Large intestine (tissue), 12 donors: ENCODE measurements at places on chromosomes 16 and 17. TPM values are rescaled to one million over a fixed set of nuclear protein-coding genes. Genes with fewer than 3 reads are reported as not detected.

- DNase-seq = no peak
These were observed 17.7 kb downstream of the GALNS start for GRCh38 chr16:88839026-88839529.

DNA sequence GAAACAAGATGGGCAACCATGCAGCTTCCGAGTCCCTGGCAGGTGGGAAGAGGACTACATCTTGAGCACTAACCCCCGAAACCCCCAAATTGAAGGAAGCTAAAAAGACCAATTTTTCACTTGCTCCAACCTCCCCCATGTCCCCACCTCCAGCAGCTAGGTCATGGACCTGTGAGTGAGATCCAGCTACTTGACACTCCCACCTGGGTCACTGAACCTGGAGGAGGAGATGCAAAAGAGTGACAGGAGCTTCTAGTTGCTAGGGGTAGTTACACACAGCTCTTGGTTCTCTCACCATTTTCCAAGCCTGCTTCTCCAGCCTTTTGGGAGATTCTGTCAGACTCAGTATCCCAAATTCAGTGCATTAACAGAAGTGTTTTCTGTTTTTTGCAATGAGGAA is 11.2 kb downstream of the PDZD9 start:
- DNase-seq = no peak

GRCh38 chr17:2042390-2042847 is 597 bp downstream of the OVCA2 start:
- no peak for DNase-seq

GRCh38 chr17:17935321-17936271 is 36.6 kb downstream of the TOM1L2 start:
- DNase-seq = peak; percentile 87

DNA sequence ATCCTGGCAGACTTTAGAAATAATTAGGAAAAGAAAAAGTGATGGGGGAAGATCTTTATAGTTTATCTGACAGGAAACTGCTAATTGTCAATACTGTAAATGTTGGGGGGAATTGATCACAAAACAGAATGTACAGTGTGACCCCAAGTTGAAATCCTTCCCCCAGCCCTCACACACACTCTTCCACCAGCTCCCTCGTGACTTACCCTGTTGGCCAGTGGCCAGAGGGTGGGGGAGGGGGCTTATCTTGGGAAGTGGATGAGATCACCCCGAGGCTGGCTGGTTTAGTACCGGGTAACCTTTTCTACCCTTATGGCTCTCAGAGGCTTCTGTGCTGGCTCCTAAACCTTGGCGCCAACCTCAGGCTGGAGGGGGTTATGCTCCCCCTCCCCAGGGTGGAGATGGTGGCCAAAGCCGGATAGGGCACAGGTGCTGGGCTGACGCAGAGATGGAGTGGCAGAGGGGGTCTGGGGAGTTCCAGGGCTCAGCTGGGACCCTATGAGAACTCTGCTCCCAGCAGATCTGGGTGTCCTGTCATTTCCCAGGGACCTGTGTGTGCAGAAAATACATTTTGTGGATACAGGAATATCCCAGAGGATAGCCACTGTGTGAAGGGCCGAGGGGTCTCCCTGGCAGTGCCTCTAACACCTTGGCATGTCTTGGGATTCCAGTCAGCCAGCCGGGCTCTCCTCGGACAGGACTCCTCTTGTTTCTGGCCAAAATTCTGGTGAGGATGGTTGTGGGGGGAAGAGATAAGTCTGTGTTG is 18.6 kb downstream of the CDH16 start:
- DNase-seq = peak; percentile 92

DNA sequence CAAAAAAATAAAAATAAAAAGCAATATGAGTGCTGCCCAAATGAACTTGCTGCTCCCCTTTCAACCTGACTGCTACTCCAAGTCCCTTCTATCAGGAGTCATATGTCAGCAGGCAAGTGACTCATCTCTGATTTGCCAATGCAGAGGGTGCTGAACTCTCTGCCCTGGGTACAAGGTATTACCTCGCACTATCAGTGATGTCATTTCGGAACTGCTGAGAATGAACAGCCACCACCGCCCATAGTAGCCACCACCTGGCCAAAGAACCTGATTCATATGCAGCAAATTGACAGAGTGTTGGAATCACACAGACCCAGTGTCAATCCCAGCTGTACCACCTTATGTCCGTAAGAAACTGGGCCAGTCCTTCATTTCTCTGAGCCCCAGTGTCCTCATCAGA is 31.2 kb downstream of the LYRM9 start:
- peak; percentile 95 for DNase-seq

DNA sequence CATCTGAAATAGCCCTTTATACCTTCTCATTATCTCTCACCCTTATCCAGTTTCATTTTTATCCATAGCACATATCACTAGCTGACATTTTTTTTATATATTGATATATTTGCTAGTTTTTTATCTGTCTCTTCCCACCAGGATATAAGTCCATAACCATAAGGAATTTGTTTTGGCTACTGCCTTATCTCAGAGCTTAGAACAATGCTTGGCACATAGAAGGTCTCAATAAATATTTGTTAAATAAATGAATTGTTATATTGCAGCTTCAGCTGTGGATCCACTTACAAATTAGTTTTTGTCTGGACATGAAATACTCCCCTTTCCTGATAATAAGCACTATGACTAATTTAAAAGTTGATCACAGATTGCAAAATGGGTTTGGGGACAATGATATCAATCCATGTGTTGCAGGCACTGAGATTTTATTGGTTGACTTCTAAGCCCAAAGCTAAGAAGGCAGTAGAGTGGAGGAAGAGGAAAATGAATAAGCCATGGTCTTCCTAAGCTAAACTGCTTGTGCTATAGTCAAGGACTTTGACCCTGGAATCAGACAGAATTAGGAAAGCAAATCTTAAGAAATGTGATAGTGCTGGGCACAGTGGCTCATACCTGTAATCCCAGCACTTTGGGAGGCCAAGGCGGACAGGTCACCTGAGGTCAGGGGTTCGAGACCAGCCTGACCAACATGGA is 31.9 kb upstream of the YPEL2 start:
- DNase-seq = peak; percentile 29

GRCh38 chr17:65283704-65284103 is 146.5 kb downstream of the RGS9 start:
- DNase-seq = no peak

GRCh38 chr16:85077576-85078125 is 34.6 kb downstream of the CIBAR2 start:
- DNase-seq = no peak

- no peak for DNase-seq
These were observed 5.4 kb downstream of the ABCC1 start for GRCh38 chr16:15954814-15955151.

DNA sequence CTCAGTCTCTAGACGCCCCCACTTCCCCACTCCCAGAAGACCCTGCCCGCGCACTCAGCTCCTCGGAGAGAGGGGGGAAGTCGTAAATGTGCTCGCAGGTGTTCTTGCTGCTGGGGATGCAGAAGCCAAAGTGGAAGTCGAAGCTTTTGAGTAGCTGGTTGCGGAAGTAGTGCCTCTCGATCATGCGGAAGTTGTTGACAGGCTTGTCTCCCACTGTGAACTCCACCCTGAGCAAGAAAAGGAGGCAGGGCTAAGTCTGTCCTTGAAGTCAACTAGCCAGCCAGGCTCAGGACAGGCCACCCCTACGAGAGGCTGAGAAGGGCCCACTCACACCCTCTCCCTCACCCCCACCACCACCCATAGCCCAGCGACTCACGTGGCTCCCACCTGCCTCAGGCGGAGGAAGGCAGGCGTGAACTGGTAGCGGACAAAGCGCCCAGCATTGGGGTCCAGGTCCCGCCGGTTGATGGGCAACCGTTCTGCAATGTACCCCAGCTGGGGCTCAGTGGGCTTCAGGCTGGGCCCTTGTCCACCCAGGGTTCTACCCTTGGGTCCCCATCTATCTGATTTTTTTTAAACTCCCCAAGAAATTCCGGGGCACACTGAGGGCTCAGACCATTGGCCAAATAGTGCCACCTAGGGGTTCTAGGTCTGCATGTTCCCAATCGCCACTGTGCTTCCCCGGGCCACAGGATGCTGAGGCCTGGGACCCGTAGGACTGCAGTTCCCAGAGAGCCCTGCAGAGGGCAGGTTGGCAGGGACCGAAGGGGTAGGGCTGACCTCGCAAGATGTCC is 4.6 kb downstream of the UNC119 start:
- peak; percentile 43 for DNase-seq

GRCh38 chr17:48014595-48015111 is 22.9 kb downstream of the COPZ2 start:
- DNase-seq = no peak

- peak; percentile 60 for DNase-seq
These were observed at the start of gene NHLRC4 for GRCh38 chr16:566475-567372. Gene NHLRC4, plus strand, starts transcription at chr16:567005. Its CDS starts 1,043 bp downstream, at chr16:568048.

DNA sequence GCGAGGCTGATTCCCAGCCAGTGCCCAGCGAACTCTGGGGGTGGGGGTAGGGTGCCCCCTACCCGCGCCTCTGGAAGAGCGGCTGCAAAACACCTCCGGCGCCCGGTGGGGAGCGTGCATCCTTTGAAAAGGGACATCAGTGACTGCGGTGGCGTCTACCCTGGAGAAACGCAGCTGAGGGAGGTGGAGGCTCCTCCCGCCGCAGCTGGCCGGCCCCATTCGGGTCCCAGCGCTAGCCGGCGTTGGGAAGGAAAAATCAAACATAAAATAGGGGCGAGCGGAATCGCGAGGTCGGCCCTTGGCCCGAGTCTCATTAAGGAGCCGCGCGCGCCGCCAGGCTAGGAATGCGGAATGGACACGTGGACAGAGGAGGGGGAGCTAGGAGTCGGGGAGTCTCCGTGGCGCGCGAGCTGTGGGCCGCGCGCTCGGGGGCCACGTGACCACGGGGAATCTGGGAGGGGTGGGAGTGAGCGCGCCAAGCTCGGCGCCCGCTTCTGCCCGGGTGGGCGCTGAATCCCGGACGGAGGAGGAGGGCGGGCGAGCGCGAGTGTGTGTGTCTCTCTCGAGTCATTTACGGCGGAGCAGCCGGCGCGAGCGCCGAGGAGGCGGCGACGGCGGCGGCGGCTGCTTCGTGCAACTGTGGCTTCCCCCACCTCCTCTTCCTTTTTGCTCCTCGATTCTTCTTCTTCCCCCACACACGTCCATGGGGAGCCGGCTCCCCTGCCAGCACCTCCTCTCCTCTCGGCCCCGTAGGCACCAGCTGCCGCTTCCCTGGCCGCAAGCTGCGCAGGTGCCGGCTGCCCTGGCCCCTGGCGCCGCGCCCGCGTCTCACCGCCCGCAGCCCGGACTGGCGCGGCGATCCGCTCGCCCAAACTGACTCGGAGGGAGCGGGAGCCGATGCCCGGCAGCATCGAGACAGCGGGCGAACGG is at the start of gene TMEM132E:
Gene TMEM132E (plus strand): TSS at position 566 of the 930 bp plus-strand sequence. CDS start 1,495 bp downstream, outside the sequence.
- DNase-seq = peak; percentile 61

DNA sequence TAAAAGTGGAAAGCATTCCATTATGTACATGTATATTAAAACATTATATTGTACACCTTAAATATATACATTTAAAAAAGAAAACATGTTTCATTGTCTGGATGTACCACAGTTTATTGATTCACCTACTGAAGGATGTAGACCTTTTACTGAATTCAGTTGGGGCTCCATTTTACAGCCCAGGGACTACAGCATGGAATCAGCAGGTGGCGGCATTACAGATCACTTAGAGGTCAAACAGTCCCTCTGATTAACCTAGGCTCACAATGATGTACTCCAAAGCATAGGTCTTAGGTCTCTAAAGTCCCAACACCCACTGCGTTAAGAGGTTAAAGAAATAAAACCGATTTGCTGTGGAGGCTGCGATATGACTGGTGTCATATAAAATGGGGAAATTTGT is 490.9 kb downstream of the SHISA9 start:
- DNase-seq = no peak

GRCh38 chr16:88688013-88688778 is 1.9 kb upstream of the SNAI3 start:
- peak; percentile 85 for DNase-seq

DNA sequence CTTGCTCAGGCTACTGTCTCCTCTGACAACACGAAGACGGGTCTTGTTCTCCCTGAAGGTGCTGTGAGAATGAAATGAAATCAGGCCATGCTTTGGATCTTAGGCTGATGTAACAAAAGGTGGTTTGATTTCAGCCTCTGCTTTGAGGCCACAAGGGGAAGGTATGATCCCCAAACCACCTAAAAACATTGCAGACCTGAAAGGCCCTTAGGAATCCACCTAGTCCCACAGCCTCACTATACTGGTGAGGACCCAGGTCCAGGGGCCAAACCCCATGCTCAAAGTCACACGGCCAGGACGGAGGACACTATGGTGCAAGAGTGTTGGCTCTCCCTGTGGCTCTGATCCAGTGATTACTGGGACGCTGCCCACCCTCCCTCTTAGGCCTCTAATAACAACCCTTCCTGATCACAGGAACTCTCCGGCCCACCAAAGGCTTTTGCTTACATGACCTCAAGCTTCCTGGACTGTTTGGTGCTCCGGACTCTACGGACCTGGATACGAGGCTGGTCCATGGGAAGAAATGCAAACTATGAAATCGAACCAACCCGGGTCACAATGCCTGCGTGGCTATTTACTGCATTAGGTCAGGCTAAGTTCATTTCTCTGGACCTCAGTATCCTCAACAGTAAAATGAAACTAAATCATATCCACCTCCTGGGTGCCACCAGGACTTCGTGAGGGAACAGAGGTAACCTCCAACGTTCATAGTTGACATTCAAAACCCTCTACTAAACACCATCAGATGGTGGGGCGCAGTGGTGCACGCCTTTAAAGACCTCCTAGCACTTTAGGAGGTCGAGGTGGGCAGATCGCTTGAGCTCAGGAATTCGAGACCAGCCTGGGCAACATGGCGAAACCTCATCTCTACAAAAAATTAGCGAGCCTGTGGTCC is 1.5 kb downstream of the TRIM25 start:
- no peak for DNase-seq

GRCh38 chr17:12485361-12485906 is 180.3 kb upstream of the MYOCD start:
- no peak for DNase-seq

- no peak for DNase-seq
These were observed 17.6 kb downstream of the NUP93 start for GRCh38 chr16:56747486-56748045.

Gene CNGB1
- polyA plus RNA-seq = 7.5 TPM

Gene AANAT
- polyA plus RNA-seq = 0.13 TPM

Gene DRC7
- polyA plus RNA-seq = 0.22 TPM

Gene KRTAP4-4
- not detected for polyA plus RNA-seq

Gene EPOP
- 0.57 TPM for polyA plus RNA-seq

Gene KRTAP17-1
- 0.07 TPM for polyA plus RNA-seq

Gene IRX5
- 0.10 TPM for polyA plus RNA-seq

Gene SCNN1B
- 0.13 TPM for polyA plus RNA-seq

Gene CLEC18B
- polyA plus RNA-seq = 2.8 TPM

Gene PITPNC1
- polyA plus RNA-seq = 6.7 TPM
